Endothelial cell (in vitro differentiated cells): ENCODE measurements at places on chromosomes 3 and 15.

- DNase-seq: no peak
These were observed 36.1 kb upstream of the CNTN6 start for GRCh38 chr3:1056744-1057143.

DNA sequence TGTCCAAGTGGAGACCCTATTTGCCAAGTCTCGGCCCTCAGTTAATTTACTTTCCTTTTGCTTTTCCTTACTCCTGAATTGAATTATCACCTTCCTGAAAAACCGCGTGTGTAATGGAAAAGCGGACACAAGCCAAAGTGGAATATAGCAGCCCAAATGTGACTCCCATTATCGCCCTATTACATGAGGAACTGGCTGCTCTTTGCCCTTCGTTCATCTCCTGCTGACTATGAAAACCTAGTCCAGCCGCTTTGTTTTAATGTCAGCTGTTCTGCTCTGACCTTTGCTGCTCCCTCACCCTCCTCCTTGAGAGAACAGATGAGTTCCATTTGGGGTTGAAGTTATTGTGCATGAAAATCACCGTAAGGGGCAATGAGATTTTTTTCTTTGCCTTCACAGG, 632.7 kb upstream of the SUCLG2 start:
- DNase-seq: no peak

GRCh38 chr3:116240261-116240660, 205.0 kb downstream of the LSAMP start:
- DNase-seq: no peak

- DNase-seq: no peak
These were observed 27.5 kb downstream of the ILDR1 start for GRCh38 chr3:121994551-121994950.

DNA sequence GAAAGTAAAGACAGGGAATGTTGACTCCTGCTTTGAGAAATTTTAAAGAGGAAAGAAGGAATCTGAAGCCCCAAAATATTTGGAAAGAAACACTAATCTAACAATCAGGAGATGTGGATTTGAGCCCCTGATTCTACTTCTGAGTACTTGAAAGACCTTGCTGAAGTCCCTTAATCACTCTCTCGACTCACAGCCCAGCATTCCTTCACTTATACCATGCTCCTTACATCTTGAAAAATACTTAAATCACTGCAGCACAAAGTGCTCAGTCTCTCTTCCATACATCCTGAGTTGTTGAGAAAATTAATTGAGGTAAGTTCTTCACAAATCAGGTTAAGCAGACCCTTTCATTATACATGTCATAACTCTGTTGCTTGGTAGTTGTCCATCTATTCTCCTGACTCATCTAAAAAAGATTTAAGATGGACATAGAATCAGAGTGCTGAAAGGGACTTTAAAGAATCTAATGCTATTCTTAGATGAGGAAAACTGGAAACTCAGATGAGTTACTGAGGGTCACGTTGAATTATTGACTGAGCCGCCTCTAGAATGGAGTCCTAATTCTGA, 72.8 kb upstream of the THSD4 start:
- DNase-seq: no peak

- peak; percentile 58 for DNase-seq
These were observed 239.9 kb downstream of the CPNE4 start for GRCh38 chr3:131794766-131795388.

- DNase-seq: no peak
These were observed 219.8 kb downstream of the CTNNB1 start for GRCh38 chr3:41418961-41419691.

GRCh38 chr15:67083135-67083762, 17.8 kb downstream of the SMAD3 start:
- DNase-seq: no peak

GRCh38 chr3:7812490-7812889, 689.1 kb upstream of the LMCD1 start:
- DNase-seq: no peak

- no peak for DNase-seq
These were observed 27.6 kb downstream of the ZNF589 start for GRCh38 chr3:48268381-48268935.

DNA sequence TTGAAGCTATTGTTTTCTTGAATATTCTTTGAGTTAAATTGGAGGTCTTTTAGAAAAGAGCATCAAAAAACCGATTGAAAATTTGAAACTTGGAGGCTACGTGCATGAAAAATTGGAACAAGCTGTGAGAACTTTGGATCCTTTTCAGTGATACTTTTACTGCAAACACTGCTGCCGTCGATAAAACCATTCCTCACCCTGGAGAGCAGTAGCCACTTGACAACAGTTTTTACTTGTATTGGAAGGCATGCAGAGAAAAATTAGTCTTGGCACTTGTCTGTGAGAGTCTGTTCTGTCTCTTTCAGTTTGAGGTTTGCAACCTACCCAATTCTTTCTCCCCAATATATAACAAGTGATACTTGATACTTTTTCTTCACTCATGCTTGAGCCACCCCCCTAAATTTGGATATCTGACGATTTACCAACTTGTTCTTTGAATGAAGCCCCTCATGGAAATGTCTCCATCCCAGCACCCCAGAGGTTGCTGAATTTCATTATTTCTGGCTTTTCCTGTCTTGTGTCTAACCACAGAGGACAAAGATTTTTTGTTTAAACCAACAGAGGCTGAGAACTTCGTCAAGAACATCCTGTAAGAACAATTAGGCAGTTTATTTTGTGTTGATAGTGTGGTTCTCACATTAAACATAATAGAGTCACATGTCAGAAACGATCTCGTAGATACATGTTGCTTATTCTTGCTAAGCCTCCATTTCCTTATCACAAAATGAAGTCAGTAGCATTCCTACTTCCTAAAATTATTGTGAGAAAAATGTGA, 307.3 kb upstream of the PLSCR5 start:
- DNase-seq: no peak

- DNase-seq: no peak
These were observed 750.6 kb downstream of the AGBL1 start for GRCh38 chr15:86830304-86830703.

GRCh38 chr3:120469882-120470301, 19.1 kb upstream of the FSTL1 start:
- no peak for DNase-seq

DNA sequence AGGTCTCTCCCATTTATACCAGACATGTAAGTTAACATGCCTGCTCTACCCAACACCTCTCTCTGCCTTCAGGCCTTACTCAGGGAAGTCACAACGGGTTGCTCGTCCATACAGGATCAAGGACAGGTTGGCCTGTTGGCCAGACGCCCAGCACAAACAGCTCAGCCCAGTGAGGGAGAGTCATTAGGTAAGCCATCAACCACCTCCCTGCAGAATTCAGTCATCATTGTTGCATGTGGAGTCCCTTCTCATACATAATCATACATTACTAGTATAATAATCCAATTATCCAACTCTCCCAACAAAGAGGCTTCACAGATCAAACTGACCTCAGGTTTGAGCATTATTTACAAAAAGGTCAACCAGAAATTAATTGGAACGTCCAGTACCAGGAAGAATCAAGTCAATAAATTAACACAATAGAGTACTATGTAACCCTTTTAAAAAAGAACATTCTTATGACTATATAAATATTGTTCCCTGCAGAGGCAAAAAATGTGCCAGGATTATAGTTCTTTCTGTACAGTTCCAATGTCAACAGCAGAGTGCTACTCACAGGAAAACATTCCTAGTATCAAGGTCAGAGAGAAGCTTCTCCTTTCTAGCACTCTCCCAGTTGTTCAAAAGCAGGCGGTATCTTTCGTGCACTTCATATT, 33.2 kb downstream of the HOMER2 start:
- DNase-seq: no peak

GRCh38 chr15:47135267-47135666, 582.0 kb upstream of the SEMA6D start:
- no peak for DNase-seq

GRCh38 chr3:142875583-142876207, 13.2 kb downstream of the PCOLCE2 start:
- DNase-seq: no peak

DNA sequence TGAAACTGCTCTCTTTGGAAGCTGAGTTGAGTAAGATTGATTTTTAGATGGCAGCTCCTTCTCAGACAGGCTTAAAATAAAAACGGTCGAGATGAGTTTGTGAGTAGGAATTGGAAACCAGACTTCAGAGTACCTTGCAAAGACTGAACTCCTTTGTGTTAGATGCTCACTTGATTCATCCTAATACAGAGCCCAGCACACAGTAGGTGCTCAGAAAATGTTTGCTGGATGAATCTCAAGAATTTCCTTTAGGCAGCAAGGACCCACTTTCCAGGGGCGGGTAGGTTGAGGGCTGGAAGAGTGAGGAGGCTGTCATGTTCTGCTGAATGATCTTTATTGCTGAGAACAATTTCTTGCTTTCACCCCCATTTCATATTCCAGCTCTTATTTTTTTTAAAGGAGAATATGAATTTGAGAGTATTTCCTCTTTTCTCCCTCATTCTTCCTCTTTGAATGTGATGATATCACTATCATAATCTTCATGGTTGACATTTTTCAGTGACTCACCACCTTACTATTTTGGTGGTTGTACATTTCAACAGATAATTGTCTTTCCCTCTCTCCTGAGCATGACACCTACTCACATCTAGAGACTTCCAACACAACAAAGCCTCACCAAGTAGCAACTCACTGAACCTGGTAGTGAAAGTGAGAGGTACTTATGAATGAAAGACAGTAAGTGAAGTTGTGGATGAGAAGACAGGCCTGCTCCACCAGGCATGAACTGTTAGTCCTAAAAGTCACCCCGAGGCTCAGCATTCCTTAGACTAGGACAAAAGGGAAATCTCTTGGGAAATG, 113.3 kb downstream of the PDCD6IP start:
- DNase-seq: no peak

- no peak for DNase-seq
These were observed 240.5 kb upstream of the UBE2E1 start for GRCh38 chr3:23565041-23565775.

DNA sequence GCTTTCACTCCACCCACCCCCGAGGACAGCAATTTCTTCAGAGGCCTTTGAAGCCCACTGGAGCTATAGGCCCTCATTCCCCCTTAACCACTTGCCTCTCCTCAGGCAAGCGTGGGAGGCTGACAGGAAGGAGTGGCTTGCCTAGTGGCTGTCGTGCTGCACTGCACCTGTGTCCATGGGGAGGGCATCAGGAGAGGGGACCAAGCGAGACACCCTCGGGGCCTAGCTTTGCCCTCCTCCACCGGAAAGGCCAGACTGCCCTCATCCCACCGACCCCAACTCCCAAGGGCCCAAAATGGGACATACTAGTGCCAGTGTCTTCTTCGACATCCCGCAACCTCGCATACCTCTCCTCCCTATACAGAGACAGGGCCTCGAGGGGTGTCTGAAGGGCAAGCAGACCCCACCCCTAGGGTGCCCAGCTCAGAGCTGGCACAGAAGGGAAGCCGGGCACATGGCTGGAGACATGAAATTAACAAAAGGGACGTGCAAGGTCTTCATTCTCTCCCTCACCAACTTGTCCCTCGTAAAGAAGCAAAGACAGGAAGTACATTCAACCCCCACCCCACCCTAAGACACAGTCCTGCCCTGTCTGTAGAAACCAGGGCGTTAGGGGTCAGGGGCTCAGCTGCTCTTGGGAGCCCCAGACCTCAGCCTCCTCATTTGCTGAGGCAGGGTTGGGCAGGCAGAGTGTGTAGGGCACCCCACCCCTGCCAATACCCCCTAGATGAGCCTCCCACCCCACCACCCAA, 24.3 kb downstream of the VIPR1 start:
- DNase-seq: peak; percentile 27

GRCh38 chr3:106092792-106093191, 224.0 kb upstream of the CBLB start:
- no peak for DNase-seq

DNA sequence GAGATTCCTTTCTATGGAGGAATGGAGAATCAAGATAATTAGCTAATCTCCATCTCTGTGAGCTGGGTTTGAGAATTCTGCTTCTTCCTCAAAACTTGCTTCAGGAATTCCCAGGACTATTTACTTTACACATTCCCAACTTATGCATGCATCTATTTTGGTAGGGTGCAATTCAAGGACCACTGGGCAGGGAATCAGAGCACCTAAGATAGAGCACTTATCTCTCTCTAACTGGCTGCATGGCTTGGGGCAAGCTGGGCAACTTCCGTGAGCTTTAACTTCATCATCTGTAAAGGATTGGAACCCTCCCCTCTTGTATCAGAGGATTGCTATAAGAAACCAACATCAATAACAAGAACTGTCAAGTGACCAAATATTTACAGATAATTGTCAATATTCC, 160.2 kb downstream of the PDCD6IP start:
- DNase-seq: no peak

DNA sequence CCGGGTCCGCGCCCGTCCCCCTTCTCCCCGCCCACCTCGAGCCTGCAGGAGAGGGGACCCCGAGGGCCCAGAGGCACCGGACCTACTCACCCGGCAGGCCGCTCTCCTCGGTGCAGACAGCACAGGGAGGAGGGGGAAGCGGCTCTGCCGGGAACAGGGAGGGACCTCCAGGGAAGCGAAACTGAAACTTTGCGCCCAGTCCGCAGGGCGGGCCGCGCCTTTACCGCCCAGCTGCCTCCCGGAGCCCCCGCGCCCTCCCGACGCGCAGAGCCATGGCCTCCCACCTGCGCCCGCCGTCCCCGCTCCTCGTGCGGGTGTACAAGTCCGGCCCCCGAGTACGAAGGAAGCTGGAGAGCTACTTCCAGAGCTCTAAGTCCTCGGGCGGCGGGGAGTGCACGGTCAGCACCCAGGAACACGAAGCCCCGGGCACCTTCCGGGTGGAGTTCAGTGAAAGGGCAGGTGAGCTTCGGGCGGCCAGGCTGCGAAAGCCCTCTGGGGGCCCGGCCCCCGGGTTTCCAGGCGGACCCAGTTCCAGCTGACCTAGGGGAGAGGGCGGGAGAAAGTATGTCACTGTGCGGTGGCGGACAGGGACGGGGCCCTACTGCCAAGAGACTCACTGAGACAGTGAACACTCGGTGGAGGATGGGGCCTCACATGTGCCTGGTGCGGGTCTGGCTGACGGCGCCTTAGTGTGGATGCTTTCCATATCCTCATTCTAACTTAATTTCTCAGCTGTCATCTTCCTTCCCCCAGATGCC, at the start of the genes DTX3L and PARP9:
TSS of gene DTX3L (plus strand) at position 184 of the 758 bp plus-strand sequence. CDS start at position 273, 89 bp downstream.
TSS of gene PARP9 (minus strand) at position 146 of the 758 bp plus-strand sequence. CDS start 4,680 bp downstream, outside the sequence.
- peak; percentile 51 for DNase-seq

DNA sequence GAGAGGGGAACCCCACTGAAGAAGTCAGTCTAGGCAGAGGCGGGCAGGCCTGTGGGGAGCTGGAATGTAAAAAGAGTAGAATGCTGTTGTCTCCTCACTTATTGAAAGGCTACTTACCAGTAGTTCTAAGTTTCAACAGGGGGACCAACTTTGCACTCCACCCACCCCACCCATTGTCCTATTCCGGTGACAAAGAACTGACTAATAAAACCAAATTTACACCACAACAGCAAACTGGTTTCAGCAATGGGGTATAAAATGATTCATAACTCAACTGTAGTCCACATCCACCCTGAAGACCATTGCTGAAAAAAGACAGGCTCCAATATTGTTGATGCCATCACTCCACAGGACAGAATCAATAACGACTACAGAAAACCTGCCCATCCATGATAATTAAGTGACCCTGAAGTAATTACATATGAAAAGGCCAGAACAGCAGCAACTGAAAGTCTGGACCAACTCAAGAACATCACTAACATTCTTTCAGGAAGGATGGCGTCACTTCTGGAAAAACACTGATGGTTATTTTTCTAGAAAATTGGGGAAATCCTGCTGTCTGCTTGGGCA, 80.2 kb downstream of the ABI3BP start:
- no peak for DNase-seq
